ENCODE measurements at places on chromosomes 7 and 10. TPM values are rescaled to one million over a fixed set of nuclear protein-coding genes. Genes with fewer than 3 reads are reported as not detected.

DNA sequence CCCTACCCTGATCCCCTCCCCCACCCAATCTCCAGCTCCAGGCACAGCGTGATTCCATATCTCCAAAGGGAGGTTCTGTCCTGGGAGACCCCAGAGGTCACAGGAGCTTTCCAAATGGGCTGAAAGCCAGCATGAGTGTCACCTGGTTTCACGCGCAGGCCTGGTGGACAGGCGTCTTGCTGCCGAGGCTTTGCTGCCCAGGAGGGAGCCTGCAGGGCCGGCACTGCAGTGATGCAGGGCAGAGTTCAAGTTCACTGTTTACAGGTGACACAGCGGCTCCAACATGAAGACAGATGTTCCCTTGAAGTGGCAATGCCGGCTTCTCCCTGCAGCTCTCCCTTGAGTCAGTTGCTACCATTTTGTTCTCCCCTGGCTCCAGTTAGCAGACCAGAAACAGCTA is 104.3 kb downstream of the TCERG1L start:
- no peak for DNase-seq

DNA sequence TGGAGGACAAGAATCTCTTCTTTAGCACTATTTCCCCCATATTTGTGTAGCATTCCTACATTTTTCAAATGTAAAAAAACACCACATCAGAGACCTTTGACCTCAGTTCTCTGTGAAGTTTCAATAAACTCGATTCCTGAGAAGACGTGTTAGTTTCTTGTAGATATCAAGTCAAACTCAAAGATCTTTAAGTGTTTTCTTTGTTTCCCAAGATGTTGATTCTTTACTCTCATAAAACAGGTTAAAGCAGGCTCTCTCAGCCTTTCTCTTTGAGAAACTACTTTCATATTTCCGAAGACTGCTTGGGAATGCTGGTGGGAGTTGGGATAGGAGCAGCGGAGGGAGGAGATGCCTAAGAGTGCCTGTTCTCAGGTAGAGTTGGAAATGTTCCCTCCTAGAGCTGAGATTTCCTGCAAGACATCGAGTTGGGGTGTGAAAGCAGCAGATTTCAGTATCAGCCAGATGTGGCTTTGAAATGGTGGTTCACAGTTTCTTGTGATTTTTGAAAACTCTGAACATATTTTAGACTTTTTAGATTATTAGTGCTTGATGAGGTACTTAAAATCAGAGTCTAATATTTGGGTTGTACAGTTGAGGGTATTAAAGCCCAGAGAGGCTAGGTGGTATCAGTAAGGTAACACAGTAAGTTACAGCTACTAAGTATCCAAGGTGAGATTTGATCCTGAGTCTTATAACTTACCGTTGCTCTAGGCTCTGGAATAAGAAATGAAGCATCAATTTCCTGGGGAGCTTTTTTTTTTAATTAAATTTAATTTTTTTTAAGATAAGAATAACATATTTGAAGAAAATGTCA is 13.9 kb downstream of the ADK start:
- no peak for DNase-seq

DNA sequence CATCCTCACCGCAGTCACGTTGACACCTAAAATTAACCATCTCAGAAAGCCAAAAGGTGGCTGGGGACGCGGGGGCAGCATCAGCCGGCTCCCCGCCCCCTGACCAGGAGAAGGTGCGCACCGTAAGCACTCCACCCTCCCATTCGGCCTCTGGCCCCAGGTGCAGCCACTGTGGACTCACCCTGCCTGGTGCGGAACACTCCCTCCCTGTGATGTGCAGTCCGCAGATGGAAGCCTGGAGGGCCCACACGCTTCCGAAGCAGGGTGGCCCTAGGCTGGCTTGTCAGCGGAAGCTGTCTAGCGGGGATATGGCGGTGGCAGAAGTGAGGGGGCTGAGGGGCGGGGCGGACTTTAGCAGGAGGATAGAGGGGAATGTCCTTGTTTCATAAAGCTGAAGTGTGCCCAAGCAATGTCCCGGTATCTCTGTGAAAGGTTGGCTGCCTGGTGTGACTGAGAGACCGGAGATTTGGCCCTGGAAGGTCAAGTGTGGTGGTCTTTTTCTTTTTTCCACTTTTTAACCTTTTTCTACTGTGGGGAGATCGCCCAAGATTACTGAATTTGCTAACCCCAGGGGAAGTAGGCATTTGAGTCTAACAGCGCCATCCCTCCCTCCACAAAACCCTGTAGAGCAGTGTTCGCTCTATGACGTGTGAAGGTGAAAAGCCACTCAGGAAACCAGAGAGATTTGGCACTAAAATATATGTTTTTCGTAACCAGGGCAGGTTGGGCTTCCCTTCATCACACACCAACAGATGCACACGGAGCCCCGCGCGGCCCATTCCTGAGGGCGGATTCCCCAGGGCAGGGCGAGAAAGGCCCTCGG is 74.7 kb downstream of the CXCL12 start:
- DNase-seq: no peak

DNA sequence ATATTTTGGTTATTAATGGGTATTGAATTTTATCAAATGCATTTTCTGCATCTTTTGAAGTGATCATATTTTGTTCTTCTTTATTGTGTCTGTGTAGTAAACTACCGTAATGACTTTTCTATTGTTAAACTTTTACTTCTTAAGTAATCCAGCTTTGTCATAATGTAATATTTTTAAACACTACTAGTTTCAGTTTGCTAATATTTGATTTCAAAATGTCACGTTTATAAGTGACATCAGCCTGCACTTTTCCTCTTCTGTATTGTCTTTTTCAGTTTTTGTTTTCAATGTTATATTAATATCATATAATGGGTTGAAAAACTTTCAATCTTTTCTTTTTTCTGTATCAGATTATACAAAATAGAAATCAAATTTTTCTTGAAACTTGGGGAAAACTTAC is 71.6 kb upstream of the ANKRD1 start:
- no peak for DNase-seq

- DNase-seq: no peak
Observed at GRCh38 chr10:132973903-132974241, 31.5 kb upstream of the CFAP46 start.

The STAG3 gene
- 0.13 TPM for total RNA-seq

GRCh38 chr7:105131890-105132289 is 117.9 kb downstream of the KMT2E start:
- DNase-seq: no peak

DNA sequence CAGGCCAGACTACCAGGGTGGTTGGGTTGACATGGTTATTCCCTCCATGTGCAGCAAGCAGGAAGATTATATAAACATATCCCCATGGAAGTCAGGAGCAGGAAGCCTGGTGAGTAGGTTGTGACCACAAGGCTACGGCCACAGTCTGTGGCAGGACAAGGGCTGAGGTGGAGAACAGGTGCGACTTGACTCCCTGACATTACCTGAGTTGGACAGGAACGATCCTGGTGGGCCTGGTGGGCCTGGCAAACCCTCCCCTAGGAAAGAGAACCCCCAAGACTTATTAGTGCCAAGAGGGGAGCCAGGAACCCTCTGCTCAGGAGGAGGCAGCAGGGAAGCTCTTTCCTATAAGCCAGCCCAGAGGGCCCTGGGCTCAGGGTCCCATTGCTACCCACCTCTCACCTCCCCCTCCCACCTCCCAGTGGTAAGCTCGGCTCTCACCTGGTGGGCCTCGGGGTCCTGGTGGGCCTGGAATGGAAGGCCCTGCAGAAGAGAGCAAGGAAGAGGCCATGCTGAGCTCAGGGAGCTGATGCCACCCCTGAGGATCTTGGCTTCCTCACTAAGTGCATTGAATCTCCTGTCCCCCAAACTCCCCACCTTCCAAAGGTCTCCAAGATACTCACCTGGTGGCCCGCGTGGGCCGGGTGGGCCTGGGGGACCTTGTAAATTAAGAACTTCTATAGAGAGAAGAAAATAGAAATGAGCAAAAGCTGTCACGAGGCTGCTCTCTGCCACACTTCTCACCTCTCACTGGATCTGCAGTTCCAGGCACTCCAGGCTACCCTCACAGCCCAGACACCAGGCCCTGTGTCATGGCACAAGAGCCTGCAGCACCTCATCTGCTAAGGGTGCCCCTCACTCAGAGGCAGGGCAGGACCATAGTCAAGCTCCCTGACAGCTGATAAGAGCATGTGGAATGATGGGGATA is 44.6 kb downstream of the COL17A1 start:
- no peak for DNase-seq

DNA sequence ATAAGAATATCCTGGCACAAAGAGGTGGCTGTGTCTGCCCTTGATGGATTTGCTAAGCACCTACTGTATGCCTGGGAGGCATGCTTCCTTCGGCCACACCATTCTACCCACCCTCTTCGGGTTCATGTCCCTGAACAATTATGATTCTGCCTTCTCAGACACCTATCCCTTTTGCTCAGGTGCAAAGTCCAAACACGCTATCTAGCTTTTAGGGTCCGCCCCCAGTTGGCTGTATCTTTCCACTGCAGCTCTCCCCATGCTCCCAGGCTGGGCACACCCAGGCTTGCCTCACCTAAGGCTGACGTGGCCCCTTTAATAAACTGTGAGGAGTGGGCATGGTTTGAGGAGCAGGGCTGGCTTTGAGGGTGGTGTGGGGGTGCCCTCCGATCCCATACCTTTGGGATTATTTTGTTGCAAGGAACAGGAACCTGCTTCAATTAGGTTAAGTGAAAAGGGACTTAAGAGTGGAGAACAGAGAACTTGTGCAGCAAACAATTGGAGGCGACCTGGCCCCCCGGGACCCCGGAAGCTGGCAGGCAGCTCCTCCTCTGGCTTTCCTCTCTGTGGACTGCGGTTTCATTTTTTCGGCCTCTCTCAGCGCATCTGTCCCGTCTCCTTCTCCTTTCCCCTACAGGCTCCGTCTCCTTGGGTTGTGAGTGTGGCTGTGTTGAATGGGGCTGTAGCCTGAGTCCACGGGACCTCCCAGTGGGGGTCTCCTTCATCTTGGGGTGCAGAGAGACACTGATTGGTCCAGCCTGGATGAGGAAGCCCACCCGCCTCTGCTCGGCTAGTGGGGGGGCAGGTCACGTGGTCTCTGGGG is 3.8 kb downstream of the CLIP2 start:
- DNase-seq: no peak

The GTPBP4 gene
- 71.3 TPM for total RNA-seq

GRCh38 chr10:49649294-49649693 is 30.2 kb upstream of the C10orf53 start:
- no peak for DNase-seq

- no peak for DNase-seq
Observed at GRCh38 chr10:106722524-106722923, 442.0 kb downstream of the SORCS1 start.

GRCh38 chr7:132438926-132439325 is 137.3 kb downstream of the PLXNA4 start:
- DNase-seq: no peak

- DNase-seq: peak; percentile 67
Observed at GRCh38 chr7:93117852-93118530, at the start of gene SAMD9. TSS of gene SAMD9 (minus strand) at chr7:93117979. CDS start at chr7:93106097, 11,882 bp downstream.

The GPR85 gene
- total RNA-seq: 1.3 TPM

GRCh38 chr7:134795231-134795630 is 15.8 kb downstream of the CALD1 start:
- no peak for DNase-seq

Measured in MG63 (cell line).